ENCODE measurements at places on chromosomes 2 and 18. TPM values are rescaled to one million over a fixed set of nuclear protein-coding genes. Genes with fewer than 3 reads are reported as not detected.

The L3MBTL4 gene
- total RNA-seq = not detected

The AGFG1 gene
- total RNA-seq = 120 TPM

The NGEF gene
- total RNA-seq = 21.6 TPM

The MEX3C gene
- total RNA-seq = 20.1 TPM

The CROCC2 gene
- total RNA-seq = not detected

The SCN2A gene
- total RNA-seq = 0.01 TPM

The DTNA gene
- 0.15 TPM for total RNA-seq

The GAREM2 gene
- total RNA-seq = 5.0 TPM

The ACKR3 gene
- 20.2 TPM for total RNA-seq

The GMPPA gene
- total RNA-seq = 36.1 TPM

The CAVIN2 gene
- total RNA-seq = 19.8 TPM

The DDX18 gene
- total RNA-seq = 71.3 TPM

The TTC27 gene
- total RNA-seq = 23.7 TPM
